ENCODE measurements at places on chromosomes 2 and 18.

DNA sequence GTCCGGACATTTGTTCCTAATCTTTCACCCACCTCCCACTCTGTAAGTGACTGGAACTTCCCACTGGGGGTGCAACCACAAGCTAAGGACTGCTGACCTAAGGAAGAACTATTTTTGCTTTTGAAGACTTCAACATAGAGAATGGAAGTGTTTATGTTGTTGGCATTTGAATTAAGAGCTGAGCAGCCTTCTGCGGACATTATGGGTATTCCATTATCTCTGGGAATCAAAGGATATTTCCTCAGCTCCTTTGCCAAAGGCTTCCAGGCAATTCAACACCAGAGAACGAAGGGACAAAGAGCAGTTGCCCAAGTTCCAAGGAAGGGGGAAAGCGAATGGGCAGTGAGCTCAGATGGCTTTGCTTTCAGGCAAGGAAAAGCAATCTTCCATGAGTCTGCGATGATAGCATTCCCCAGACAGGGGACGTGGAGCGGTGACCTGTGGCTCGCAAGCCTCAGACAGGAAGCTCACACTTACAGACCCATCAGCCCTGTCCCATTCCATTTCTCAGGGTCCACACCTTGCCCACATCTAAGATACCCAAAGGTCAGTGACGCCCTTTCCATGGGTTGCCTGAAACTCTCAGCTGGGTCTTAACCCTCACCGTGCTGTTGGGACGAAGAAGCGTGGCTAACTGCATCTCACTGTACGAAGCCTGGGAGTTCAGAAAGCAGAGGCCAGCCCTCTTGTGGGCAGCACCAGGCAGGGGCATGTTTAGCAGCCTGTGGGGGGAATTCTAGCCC lies 116.8 kb downstream of the COPS8 start:
- DNase-seq = peak; percentile 32

GRCh38 chr2:3600256-3600855 lies 5.4 kb downstream of the COLEC11 start:
- DNase-seq = no peak

DNA sequence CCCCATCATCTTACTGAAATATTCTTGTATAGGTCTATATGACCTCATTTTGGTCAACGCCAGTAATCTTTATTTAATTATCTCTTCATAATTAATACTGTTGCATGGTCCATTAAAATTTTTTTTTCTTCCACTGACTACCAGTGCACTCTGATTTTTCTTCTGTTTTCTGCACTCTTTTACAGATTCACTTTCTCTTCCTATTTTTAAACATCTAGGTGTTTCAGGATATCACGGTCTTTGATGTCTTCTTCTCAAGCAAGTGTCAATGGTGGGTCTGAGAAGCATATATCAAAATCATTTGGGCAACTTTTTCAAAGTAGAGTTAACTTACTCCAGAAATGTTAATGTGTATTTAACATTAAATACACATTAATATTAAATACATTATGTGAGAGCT lies 51.4 kb downstream of the CCDC141 start:
- no peak for DNase-seq

DNA sequence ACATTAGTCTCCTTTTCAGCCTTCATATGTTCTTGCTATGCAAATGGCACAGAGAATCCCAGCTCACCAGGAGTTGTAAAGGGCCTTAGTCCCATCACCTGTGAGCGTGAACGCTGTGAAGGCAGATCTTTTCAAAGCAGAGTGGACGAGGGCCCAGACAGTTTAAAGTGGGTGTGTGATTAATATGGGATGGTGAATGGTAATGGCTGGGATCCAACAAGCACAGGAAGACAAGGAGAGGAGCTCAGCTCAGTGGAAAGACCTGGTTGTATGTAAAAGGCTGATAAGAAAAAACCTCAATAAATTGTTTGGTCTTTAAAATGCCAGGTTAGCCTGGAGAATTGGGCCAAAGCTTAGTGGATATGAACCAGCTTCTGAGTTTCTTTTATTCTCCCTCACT lies 326.2 kb downstream of the NYAP2 start:
- DNase-seq = no peak

- no peak for DNase-seq
Observed at GRCh38 chr2:23388294-23388693, 3.3 kb downstream of the KLHL29 start.

DNA sequence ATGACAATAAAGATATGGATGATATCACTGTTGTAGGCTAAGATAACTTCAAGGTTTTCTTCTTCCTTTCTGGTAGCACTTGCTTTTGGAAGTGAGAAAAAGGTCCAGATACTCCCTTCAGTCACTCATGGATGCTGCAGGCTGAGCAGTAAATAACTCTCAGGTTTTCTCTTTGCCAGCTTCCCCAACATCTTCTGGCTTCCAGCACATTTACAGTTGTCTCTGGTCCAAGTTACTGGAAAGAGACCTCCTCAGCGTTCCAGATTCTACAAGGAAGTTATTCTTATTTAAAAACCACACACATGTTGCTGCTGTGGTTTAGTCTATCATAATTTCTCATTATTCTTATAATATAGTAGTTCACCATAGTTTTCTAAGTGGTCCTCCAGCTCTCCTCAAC lies 383.4 kb downstream of the PLCL1 start:
- DNase-seq = no peak

- DNase-seq = no peak
Observed at GRCh38 chr18:56273541-56274219, 364.7 kb downstream of the TXNL1 start.

DNA sequence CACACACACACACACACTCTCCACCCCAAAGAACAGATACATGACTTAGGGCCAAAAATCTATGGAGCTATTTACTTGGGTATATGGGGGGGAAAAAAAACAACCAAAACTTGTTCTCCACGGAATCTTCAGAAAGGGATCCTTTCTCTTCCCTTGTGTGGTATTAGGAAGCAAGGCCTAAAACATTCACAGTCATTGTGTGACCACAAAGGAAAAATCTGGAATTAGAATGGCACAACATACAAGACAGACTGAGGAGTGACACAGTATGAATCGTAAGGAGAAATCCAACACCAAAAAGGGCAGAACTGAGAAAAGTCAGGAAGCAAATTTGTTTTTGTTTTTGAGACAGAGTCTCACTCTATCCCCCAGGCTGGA lies 70.3 kb downstream of the ASXL2 start:
- DNase-seq = no peak

- no peak for DNase-seq
Observed at GRCh38 chr2:165568361-165568760, 98.9 kb downstream of the CSRNP3 start.

DNA sequence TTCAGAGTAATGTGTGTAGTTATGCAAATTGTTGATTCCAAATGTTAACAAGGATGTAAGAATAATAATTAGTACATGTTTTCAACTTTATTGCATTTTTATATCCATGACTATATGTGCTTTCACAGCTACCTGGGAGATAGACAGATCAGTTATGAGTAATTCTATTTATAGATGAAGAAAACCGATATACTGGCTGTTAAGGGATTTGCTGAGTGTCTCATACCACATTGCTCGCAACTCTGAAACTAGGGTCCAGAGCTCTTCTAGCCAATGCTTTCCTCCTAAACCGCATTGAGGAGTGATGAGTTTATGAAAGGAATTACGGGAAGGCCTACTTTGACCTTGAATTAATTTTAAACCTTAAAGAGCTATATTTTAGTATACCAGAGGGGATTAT lies 202.3 kb downstream of the MYO3B start:
- no peak for DNase-seq

- no peak for DNase-seq
Observed at GRCh38 chr18:47936952-47937351, 6.5 kb upstream of the SMAD2 start.

GRCh38 chr2:62038975-62039771 lies 133.7 kb downstream of the COMMD1 start:
- DNase-seq = no peak

GRCh38 chr2:73255907-73256617 lies 22.0 kb downstream of the CCT7 start:
- no peak for DNase-seq

All from urothelium cell line (cell line).